NCI-H1694 (cell line): ENCODE measurements at places on chromosomes 4 and X.

- DNase-seq: no peak
These were observed 27.4 kb downstream of the TAF7L start for GRCh38 chrX:101263766-101264165.

DNA sequence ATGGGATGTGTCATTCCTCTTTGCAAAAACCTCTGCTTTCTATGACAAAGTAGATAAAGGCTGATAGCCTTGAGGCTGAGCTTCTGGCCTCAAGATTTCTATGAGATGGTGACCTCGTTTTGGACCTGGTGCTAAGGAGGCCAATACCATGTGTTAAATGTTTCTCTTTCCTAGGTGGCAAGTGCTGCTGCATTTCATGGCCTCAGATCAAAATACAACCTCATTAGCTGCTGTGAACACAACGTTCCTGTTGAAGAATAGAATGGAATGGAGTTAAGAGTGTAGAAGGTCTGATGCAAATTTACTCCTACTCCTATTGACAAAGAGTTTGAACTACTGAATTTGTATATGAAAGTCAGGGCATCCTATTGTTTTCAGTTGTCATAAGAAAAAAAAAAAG, 112.0 kb downstream of the C4orf51 start:
- no peak for DNase-seq

DNA sequence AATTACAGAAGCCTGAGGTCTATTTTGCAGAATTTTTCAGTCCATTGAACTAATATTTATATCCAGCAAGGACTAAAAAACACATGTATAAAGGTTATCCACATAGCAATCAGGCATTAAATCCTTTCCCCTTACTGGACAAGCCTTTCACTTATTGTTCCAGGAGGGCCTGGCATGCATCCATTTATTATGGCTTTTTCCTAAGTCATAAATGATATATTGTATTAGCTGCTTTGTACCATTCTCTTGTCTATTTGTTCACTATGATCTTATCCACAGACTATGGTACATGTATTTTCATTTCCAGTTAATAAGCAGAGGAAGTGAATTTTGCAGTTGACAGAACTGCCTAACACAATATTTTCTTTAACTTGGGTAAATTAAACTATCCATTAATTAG, 105.4 kb upstream of the ANK2 start:
- DNase-seq: no peak

GRCh38 chr4:55866290-55866907, 13.0 kb downstream of the EXOC1 start:
- no peak for DNase-seq

DNA sequence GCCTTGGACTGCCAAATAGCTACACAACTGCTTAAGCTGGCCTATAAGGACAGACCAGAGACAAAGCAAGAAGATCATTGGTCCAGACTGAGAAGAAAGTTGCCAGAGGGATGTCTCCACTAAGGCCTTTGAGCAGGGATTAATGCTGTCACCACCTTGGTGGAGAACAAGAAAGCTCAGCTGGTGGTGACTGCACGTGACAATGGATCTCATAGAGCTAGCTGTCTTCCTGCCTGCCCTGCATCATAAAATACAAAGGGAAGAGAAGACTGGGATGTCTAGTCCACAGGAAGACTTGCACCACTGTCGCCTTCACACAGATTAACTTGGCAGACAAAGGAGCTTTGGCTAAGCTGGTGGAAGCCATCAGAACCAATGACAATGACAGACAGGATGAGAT, 40.5 kb upstream of the FAM120C start:
- DNase-seq: no peak

- DNase-seq: no peak
These were observed 714.2 kb downstream of the RPA4 start for GRCh38 chrX:97597954-97598353.
